ENCODE measurements at places on chromosomes 6 and 20.

DNA sequence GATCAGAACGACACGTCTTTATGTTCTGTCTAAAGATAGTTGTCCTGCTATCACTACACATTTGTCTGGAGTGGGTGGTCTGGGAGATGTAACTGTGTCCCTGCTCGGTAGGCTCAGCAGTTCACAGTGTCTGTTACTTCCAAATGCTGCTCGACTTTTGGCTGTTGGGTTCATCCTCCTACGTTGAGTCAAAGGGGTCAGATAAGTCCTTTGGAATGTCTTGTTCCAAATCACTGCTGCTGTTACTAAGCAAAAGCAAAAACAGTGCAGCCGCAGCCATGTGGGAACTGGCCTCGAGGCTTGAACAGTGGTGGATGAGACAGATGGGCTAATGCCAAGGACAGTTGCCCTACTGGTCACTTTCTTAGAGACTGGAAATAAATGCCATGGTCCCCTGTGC is 272.2 kb upstream of the MAP3K7 start:
- DNase-seq = no peak

GRCh38 chr6:161274488-161274858 is 612 bp upstream of the AGPAT4 start:
- no peak for DNase-seq

DNA sequence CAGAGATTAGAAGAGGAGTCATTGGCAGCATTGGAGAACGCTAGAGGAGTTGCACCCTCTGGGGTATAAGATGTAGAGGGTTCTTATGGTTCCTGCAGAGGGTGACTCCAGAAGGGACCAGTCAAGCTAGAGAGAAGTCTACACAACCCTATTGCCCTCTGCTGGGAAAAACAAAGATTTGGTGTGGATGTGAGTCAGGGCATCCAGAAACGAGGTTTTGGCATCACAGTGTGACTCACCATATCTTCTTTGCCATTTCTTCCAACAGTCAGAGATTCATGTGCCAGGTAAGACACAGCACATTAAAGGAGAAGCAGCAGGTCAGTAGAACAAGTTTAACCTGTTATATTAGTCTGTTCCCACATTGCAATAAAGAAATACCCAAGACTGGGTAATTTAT is 598.8 kb downstream of the MAFB start:
- no peak for DNase-seq

- DNase-seq = no peak
Measured at GRCh38 chr6:40322336-40322735, 264.8 kb downstream of the LRFN2 start.

GRCh38 chr6:128694303-128695009 is 174.1 kb upstream of the PTPRK start:
- DNase-seq = no peak

DNA sequence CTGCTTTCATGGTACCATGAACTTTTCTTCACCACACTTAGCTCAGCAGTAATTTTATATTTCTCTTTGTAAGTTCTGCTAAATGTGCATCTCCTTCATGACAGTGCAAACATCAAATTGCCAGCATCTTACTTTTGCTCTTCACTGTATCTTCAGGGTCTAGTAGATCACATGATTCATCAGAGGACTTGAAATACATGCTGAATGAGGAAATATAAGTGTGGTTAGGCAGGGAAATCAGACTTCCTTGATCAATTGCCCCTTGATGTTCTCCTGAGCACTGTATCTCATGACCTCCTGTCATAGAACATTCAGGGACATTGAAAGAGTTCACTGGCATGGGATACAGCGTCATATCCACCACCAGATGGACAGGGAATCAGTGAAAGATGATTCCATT is 25.3 kb upstream of the POLR1H start:
- DNase-seq = no peak

DNA sequence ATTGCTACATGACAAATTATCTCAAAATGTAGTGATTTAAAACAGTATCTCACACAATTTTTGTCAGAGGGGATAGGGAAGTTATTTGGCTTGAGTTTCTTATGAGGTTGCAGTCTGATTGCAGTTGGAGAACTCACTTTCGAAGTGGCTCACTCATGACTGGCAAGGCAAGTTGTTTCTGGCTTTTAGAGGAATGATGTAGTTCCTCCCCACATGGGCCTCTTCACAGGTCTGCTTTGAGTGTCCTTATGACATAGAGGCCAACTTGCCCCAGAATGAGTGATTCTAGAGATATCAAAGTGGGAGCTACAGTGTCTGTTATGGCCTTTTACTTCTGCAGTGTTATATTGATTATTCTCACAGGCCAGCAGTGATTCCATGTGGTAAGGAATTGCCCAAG is 6.1 kb downstream of the DOP1A start:
- DNase-seq = no peak

GRCh38 chr6:333379-334002 is 41.2 kb downstream of the DUSP22 start:
- no peak for DNase-seq

DNA sequence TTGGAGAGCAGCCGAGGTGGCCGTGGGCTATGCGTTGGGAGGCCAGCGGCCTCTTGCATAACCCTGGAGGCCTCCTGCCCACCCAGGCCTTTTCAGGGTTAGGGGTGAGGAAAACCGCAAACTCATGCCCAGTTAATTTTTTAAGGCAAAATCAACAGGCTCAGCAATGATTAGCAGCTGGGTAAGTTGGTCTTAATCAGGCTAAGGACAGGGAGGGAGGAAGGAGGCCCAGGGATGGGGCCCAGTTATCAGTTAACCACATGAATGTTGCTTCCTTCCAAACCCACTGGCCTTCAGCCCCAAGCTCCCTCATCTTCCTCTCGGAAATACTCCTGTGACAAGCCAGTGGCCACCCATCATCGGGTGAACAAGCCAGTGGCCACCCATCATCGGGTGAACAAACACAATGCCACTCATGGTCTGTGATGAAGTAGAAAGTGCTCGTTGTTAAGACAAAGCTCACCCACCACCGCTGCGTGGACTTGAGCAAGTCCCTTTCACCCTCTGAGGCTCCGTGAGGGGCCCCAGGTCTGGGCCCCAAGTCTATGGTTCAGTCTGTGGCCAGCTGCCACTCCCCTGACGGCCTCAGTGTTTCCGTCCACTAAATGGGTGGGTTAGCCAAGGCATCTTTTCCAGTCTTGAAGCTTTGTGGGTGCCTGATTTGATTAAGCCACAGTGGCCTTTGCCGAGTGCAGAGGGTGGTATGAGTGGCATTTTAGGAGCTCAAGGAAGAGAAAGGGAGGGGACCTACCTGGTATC is 39.4 kb downstream of the HNF4A start:
- DNase-seq = no peak
